D721Med (cell line): ENCODE measurements at places on chromosomes 2 and 18.

- no peak for DNase-seq
Measured at GRCh38 chr2:198327526-198327925, 523.1 kb downstream of the PLCL1 start.

GRCh38 chr2:144254342-144255235, 265.3 kb downstream of the ZEB2 start:
- DNase-seq: no peak

GRCh38 chr2:72144632-72145288, 2.9 kb downstream of the CYP26B1 start:
- peak; percentile 41 for DNase-seq

DNA sequence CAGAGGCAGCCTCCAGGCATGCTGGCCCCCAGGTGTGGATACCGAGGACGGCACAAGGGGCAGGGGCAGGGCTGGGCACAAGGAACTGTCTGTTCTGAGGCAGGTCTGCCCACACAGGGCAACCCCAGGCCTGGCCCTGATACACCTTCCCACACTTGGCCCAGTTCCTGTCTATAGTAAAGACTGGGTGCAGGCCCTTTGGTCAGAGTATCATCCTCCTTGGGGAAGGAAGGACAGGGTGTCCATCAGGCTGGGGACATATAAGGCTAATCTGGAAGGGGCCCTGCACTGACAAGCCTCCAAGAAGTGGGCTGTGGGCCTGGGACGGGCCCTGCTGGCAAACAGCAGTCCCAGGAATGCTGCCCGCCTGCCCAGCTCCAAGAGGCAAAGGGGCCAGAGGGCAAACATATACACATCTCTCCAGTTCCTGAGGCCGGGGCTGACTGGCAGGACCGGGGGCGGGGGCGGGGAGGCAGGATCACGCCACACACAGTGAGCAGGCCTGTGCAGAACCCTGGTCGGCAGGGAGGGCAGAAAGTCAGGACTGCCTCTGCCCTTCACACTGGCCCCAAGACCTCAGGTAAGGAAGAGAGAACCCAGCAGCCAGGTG, 18.9 kb downstream of the SDC1 start:
- DNase-seq: no peak

DNA sequence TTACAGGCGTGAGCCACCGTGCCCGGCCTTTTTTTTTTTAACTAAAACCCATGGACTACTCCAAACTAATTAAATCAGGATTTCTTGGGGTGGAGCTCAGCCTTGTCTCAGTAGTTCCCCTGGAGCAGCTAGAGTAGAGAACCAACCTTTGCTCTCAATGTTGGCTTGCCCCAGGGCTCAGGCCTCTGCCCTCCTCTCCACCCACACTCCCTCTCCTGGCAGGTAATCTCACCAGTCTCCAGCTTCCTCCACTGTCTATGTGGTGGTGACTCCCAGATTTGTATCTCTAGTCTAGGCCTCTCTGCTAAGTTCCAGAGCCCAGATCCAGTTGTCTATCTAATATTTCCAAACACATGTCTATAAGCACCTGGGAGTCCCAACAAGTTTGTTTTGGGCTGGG, 9.6 kb upstream of the MTA3 start:
- no peak for DNase-seq
